Pulmonary artery endothelial cell (primary cell): ENCODE measurements at places on chromosomes 1 and 21.
A peak's percentile ranks its signal among the peaks of the same experiment; 100 is the strongest.

DNA sequence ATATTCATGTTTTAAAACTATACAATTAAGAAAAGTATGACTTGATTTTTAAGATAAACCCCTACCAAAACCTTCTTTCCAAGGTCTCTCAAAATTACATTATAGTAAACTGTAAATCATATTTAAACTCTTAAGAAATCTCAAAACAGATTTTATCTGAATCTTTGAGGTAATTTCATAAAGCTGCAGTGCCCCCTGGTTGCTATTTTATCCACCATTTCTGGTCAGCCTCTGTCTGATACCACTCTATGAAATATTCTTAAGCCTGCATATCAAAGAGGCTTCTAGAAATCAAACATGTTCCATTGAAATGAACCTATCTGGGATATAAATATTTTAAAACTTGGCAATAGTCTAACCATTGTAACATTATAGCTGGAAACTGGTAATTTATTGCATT, 317.3 kb downstream of the COL11A1 start:
- DNase-seq: no peak

GRCh38 chr21:44649521-44650100, 3.4 kb downstream of the KRTAP10-11 start:
- DNase-seq: no peak

- DNase-seq: no peak
Measured at GRCh38 chr1:200674838-200675587, 5.3 kb upstream of the DDX59 start.

GRCh38 chr21:34262469-34262845, 101.3 kb upstream of the KCNE2 start:
- DNase-seq: no peak

DNA sequence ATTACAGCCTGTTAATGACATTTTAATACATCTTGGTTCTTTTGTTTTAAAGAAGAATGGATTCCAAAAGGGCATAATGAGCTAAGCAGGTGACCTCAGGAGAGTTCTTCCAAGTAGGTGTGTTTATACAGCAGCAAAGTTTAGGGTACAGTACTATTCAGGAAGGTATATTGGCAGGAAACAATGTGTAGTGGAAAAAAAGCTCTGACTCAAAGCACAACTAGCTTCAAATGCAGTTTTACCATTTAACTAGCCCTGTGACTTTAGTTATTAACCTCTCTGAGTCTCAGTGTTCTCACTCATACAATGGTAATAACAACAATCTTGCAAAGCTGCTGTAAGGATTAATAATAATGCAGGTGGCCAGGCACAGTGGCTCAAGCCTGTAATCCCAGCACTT, 29.9 kb downstream of the FAF1 start:
- no peak for DNase-seq

DNA sequence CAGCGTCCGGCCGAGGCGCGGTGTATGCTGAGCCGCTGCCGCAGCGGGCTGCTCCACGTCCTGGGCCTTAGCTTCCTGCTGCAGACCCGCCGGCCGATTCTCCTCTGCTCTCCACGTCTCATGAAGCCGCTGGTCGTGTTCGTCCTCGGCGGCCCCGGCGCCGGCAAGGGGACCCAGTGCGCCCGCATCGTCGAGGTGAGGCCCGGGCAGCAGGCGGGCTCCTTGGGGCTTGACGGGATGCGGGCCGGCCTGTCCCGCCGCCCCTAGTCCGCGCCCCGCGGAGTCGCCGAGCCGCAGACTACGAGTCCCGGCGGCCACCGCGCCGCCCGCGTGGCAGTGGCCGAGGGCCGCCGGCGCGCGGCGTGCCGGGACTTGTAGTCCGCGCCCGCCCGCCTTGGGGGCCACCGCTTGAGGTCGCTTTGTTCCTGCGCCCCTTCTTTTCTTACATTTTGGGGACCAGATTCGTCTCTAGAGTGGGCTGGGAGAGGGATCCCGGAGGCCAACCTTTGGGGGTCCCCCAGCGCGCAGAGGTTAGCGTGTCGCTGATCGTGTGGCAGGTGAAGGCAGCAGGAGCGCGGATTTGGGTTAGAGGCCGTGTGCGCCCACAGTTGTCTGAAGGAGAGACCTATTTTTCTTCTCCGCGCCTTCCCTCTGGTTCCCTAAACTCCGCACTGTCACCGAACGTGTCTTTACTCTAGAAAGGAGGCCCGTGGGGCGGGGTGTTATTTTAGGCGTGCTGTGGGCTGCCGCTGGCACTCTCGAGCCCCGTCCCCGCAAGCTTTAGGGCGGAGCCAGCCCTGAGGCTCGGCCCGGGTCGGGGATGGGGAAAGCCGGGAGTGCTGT, 553 bp downstream of the CMPK1 start:
- peak; percentile 41 for DNase-seq

DNA sequence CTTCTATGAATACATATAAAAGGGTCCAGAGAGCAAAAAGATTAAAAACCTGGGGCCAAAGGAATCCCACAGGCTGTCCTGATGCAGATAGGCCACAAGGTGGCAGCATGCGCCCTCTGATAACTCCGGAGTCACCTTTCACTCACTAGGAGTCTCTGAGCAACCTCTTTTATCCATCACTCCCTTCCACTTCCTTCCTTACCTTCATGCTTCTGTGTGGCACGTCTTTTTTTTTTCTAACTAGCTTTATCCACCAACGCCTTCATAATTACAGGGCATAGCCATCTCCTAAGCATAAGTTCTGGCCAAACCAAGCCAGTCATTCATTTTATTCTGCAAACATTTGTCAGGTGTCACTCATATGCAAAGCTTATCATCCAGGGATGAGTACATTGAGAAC, 3.9 kb upstream of the PGLYRP4 start:
- no peak for DNase-seq
